ENCODE measurements at places on chromosomes 12 and 14.

DNA sequence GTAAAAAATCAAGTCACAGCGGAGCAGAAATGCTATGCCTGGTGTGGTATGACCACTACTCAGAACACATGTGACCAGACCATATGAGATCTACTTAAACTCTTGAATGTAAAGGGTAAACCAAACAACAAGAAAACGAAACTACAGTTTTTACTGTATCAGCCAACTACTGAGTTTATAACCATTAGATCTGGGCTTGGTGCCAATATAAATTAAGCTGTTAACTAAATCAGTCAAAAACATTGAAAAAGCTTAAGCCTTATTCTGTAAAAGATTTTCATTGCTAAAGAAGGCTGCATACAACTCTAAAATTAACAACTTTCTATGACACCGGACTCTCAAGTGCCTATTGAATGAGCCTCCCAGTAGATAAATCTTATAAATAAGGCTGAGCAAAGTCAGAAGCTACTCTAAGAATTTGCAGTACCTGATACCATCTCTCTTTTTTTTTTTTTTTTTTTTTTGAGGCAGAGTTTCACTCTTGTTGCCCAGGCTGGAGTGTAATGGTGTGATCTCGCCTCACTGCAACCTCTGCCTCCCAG, 35.4 kb downstream of the SPTLC2 start:
- peak; percentile 31 for DNase-seq

GRCh38 chr12:93989949-93990348, 158.4 kb upstream of the PLXNC1 start:
- DNase-seq, result no peak

DNA sequence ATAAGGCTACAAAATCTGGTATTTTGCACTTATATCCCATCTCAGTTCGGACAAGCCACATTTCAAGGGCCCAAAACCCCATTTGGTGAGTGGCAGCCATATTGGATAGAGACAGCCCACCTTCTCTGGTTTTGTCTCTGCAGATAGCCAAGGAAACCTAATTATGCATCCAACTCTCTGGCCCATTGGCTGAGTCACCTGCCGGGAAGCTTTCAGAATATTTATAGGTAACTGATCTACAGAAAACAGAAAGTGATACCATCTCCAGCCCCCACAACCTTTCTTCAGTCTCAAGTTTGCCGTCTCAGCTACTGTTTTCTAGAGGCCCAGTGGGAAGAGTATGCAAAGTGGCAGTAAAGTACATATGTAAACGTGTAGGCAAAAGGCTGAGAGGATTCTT, 33.7 kb upstream of the PPP1CC start:
- no peak for DNase-seq

- DNase-seq, result no peak
Observed at GRCh38 chr12:52058631-52059361, 7.6 kb downstream of the NR4A1 start.

DNA sequence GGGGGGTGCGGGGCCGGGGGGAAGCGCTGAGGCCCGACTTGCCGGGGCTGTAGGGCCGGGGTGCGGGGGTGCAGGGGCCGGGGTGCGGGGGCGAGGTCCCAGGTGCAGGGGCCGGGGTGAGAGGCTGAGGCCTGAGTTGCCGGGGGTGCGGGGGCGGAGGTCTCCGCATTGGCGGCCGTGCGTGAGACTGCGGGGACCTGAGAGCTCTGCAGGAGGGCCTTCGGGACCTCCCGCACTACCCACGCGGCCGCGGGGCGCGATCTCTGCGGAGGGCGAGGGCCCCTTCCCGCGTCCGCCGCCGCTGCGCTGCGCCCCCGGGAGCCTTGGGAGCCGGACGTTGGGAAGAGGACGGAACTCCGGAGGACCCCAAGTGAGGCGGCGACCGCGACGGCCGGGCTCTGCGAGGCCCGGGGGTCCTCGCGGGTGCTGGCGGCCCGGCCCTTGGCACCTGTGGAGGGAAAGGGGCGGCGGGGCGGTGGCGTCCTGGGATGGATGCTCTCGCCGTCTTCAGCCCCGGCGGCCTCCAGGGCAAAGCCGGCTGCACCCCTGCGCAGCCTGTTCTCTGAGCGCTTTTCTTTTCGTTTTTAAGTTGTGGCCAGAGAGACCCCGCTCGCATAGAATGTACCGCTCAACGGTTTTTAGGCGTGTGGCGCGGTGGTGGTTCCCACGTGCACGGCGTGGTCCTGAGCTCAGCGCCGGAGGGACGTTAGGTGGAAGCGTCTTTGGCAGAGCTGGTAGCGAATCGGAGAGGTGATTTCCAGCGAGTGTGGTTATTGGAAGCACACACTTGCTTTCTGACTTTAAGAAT, 1.3 kb downstream of the PIWIL1 start:
- no peak for DNase-seq

Data from NCI-H226 (cell line).